ENCODE measurements at places on chromosomes 2 and 18.

- DNase-seq, result no peak
Measured at GRCh38 chr2:108641756-108642155, 77.5 kb upstream of the RANBP2 start.

GRCh38 chr18:24719791-24720190 lies 259.4 kb downstream of the HRH4 start:
- DNase-seq, result no peak

DNA sequence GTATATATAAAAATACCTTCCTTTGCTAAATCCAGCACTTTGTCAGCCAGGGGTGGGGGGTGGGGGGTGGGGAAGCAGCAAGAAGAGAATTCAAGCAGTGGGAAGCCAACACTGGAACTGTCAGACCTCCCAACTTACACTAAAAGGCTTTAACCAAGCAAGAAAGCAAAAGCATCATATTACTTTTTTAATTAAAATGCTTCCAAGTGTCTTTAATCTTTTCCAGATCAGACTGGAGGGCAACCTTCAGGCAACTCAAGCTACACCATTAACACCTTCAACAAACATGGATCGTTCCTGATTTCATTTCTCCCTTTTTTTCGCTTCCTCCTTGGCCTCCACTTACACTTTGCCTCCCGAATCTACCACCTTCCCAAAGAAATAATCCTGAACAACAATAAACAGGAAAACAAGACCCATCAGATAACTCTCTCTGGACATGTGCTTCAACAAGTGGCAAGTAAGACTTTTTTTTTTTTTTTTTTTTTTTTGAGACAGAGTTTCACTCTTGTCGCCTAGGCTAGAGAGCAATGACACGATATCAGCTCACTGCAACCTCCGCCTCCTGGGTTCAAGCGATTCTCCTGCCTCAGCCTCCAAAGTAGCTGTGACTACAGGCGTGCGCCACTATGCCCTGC lies 35.5 kb downstream of the ZNF521 start:
- DNase-seq, result no peak

DNA sequence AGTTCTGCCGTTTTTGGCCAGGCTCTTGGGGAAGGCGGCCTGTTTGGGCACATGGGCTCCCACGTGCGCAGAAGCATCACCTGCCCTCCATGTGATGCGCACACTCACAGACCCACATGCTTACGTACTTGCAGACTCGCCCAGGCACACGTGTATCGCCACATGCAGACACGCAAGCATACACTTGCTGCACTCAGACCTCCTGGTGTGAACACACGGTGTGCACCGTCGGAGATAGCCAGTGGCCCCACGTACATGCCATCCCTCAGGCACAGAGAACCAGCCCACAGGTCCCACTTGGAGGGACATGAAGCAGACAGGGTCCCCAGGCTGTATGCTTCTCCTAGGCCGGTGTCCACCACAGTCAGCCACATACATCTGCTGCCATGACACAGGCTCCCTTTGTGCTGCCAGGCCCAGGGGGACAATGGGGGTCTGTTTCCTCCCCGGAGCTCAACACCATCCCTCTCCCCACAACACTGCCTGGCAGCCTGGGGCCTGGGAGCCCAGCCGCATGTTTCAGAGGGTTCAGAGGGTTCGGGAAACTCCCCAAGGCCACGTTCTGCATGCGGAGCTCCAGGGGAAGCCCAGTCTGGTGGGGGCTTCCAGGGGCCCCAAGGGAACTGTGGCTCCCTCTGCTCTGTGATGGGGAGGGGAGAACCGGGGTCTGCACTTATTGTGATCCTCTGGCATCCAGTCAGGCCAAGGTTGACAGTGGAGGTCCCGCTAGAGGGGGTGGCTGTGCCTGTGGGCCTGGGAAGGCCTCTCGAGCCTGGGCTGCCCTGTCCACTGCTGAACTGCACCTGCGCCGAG lies 208.1 kb upstream of the HAAO start:
- DNase-seq, result no peak

DNA sequence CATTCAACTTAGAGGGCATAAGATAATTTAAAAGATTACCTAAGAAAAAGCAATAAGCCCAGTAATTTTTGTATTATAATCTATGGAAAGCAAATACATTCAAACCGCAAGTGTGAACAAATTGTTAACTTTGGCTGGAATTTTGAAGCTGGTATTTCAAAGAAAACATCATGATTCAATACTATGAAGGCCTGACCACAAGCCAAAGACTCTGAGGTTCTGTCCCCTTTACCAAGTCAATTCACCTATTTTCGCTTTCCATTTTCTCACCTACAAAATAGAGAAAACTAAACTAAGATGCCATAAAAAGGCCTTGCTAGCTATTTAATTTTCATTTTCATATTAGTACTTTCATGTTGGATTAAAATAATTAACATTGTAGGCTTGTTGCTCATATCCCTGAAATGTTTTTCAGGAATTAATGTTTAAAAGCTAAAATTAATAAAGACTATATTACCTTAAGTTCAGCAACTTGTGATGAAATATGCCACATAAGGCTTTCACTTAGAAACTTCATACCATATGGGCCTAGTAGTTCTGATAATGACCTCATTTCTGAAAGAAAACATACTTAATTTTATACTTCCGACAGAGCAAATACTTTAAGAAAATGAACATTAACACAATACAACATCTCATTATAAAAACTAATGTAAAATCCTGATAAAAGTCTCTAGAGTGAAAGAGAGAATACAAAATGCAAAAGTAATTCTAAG lies 85.7 kb upstream of the FRZB start:
- no peak for DNase-seq

GRCh38 chr2:37711308-37711731 lies 39.9 kb upstream of the CDC42EP3 start:
- DNase-seq, result no peak

- DNase-seq, result no peak
Measured at GRCh38 chr2:48768669-48769068, 13.1 kb upstream of the LHCGR start.

- DNase-seq, result no peak
Measured at GRCh38 chr18:48294899-48295585, 114.1 kb downstream of the ZBTB7C start.

- no peak for DNase-seq
Measured at GRCh38 chr2:201777043-201777442, 3.7 kb downstream of the ALS2 start.

- DNase-seq, result no peak
Measured at GRCh38 chr2:22110244-22110651, 986.5 kb downstream of the TDRD15 start.

DNA sequence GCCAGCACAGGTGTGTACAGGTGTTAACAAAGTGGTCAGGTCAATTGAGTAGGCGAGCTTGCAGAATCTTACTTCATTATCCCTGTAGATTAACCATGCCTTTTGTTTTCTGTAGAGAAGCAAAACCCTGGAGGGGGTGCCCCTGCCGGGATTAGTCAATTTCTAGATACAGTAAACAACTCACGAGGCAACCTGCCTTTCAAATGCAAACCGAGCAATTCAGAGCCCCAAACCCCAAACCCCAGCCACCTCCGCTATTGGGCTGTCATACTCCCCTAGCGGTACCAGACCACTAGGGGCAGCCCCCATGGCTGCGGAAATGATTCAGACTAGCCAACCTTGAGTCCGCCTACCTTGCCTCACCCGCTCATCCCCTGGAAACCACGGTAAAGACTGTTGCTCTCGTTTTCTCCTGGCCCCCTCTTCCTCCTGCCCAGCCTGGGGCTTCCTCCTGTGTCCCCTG lies 61.4 kb upstream of the KIF5C start:
- DNase-seq, result peak; percentile 34

- DNase-seq, result no peak
Measured at GRCh38 chr2:68878753-68879152, 7.6 kb upstream of the BMP10 start.

DNA sequence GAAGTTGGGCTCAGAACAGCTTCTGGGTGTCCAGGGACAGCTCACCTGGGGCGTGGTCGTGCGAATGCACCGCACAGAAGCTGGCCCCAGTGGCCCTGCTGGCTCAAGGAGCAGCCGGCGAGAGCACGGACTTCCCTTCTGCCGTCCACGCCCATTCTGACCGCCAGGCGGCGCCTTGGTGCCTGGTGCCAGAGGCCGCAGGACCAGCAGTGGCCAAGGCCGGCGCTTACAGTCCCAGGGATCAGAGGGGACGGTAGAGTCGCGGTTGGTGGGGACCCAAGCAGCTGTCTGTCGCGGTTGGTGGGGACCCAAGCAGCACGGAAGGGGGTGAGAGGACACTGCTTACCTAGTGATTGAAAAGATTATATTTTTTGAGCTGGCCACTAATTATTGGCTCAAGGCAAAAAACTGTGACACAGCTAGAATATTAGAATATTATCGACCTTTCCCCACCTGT lies 25.7 kb downstream of the NPPC start:
- peak; percentile 20 for DNase-seq

DNA sequence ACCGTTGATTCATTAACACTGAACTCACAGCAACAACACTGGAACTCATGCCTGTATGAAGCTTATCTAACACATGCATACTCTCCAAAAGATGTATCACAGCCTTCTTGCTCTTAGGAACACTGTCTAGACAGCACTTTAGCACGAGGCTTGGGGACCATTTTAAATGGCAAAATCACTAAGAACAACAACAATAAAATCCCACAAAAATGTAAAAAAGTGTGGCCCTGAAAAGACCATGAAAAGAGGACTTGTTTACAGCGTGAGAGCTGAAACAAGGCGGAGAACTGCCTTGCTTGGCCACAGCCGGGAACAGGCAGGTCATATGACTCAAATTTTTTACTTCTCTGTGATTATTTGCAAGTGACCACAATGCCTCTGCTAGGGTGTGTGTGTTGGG lies 48.1 kb downstream of the CHN1 start:
- no peak for DNase-seq

- no peak for DNase-seq
Measured at GRCh38 chr18:10497206-10497749, 28.5 kb upstream of the NAPG start.

- DNase-seq, result no peak
Measured at GRCh38 chr2:207252979-207253645, 87.4 kb upstream of the KLF7 start.

DNA sequence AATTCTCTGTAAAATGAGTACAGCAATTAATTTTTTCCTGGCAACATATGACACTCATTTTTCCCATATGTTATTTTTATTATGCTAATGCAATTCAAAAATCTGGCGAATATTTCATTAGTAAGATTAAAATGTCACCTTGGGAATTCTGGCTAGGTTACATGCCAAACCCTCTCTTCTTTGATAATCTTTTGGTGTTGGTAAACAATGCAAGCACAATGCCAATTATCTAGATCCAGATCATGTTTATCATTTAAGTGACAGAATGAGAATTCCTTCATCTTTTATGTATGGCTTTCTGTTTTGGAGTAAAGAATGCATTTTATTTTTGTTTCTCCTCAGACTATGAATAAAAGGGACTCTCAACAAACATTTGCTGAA lies 33.7 kb downstream of the GPR75 start:
- no peak for DNase-seq

DNA sequence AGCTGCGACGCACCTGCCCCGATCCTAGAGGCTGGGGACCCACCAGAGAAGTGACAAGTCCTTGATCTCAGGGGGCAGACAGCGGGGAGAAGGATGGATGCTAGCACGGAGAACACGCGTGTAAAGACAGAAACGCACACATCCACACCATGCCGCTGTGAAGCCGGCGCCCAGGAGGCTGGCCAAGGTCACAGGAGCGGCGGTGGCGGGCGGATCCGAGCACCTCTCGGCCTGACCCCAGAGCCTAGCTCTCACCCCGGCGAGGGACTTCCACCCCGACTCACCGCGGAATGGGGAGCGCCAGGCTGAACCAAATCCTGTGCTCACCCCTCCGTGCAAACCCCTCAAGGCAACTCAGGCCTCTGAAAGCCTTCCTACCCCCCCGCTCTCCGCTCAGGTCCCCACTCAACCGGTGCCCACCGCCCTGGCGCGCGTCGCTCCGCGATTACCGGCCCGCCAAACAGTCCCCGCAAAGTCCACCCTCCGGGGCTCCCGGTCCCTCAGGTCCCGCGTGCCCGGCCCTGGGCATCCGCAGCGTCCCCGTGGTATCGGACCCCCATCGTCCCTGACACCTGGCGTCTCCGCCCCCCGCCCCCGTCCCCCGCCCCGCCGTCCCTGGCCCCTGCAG lies 460 bp upstream of the LRRFIP1 start:
- no peak for DNase-seq

DNA sequence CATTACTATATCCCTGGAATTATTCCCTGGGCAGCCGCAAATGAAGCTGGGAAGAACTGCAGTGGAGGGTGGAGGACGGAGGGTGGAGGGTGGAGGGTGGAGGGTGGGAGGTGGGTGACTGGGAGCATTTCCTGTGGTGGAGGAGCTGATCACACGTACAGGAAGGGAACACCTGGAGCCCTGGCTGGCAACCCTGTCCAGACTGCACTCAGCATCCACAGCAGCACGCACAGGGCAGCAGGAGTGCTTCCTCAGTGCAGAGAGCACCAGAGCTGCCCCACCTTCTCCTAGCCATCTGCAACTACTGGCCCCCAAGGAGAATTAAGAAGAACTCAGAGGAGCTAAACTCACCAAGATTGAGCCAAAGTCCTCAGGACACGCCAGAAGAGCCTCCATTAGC lies 249.9 kb downstream of the EIPR1 start:
- no peak for DNase-seq

DNA sequence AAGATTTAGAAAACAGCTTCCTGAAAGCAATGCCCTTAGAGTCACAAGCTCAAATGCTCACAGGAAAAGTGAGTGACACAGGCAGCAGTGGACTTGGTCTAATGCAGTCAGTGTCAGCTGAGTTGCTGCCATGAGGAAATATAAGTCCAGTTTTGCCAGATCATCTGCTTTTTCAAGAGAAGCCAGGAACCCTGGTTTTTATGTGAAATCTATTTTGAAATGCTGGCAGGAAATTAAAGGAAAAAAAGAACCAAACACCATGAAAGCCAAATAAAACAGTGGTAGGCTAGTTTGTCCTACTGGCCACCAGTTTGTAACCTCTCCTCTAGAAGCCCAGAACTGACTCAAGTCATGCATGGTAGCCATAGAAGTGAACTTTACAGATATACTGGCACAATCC lies 109.2 kb downstream of the THADA start:
- DNase-seq, result no peak

- DNase-seq, result no peak
Measured at GRCh38 chr2:234952270-234953115, 676 bp downstream of the SH3BP4 start.

- no peak for DNase-seq
Measured at GRCh38 chr18:79275992-79276391, 119.7 kb upstream of the NFATC1 start.

GRCh38 chr2:170215021-170215420 lies 37.1 kb downstream of the MYO3B start:
- no peak for DNase-seq

GRCh38 chr2:44171018-44171417 lies 2.3 kb downstream of the PPM1B start:
- DNase-seq, result no peak

GRCh38 chr2:145652571-145653545 lies 1132.9 kb upstream of the ZEB2 start:
- DNase-seq, result no peak

- no peak for DNase-seq
Measured at GRCh38 chr2:31710121-31710520, 129.4 kb upstream of the SRD5A2 start.

GRCh38 chr18:22452226-22452668 lies 34.5 kb upstream of the CTAGE1 start:
- DNase-seq, result no peak

All from stimulated activated CD8-positive, alpha-beta memory T cell treated with anti-CD3 and anti-CD28 coated beads, Interleukin-15, amount 100 ng/mL, for 1 hour (primary cell).